Upper lobe of right lung (tissue), 1 donor: ENCODE measurements at places on chromosomes 7 and 10. TPM values are rescaled to one million over a fixed set of nuclear protein-coding genes. Genes with fewer than 3 reads are reported as not detected.
A peak's percentile ranks its signal among the peaks of the same experiment; 100 is the strongest.

DNA sequence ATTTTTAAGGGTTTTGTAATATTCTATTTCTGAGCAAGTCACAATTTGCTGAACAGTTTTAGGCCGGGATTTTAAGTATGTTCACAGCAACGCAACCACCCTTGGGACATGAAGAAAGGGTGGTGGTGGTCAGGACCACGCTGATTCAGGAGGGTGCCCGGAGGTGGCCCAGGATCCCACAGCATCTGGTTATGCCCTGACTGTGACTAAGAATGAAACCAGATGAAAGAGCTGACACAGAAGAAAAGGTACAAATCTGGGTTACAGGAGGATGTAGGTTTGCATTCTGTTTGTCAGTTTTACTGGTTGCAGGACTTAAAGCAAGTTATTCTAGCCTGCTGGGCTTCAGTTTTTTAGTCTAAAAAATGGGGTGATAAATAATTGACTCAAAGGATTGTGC, 279.7 kb downstream of the CCSER2 start:
- H3K36me3 ChIP-seq, result no peaks in the 10 kb centered on the region
- H3K4me3 ChIP-seq, result no peak overlapping the region
- H3K27me3 ChIP-seq, result no peaks in the 10 kb centered on the region
- H3K27ac ChIP-seq, result no peak overlapping the region
- no peak for DNase-seq

DNA sequence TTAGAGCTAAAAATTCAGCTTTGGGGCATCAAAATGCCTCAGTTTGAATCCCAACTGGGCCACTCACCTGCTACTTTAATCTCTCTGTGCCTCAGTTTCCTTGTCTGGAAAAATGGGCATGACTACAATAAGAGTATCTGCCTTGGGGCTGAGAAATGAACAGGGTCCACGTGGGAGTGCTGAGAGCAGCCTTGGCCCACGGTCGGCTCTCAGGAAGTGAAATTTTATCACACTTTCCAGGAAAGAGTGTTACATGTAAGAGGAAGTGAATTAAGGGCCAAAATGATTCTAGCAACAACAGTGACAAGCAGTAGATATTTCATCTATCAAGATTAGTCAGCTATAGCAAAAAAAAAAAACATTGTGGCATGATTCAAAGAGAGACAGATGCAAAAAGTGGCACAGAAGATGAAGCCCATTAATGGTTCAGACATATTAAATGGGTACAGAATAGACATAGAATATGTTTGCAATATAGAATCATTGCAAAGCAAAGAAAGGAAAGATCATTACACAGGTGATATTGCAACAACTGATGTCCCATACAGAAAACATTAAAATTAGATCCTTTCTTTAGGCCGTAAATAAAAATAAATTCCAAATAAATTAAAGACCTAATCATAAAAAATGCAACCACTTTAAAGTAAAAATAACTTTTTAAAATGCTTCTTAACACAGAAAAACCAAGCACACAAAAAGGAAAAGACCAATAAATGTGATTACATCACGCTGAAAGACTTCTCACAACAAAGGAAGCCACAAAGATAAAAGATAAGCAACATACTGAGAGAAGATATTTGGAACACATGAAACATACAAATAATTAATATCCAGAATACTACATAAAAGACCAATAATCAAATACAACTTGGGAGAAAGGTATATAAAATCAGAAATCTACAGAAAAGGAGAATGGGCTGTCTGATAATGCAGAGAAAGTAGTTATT, 4.3 kb downstream of the TMEM273 start:
- peaks cover 21% of the 10 kb centered on the region for H3K4me1 ChIP-seq
- H3K36me3 ChIP-seq, result no peaks in the 10 kb centered on the region
- H3K4me3 ChIP-seq, result peak overlapping the region; percentile 20
- no peak overlapping the region for H3K27ac ChIP-seq
- no peaks in the 10 kb centered on the region for H3K27me3 ChIP-seq

The MYO1G gene
- 21.0 TPM for total RNA-seq

The CDC14C gene
- not detected for total RNA-seq

The KIAA1549 gene
- 5.7 TPM for total RNA-seq

- H3K27ac ChIP-seq, result no peak overlapping the region
- peaks cover 5% of the 10 kb centered on the region for H3K27me3 ChIP-seq
- no peak overlapping the region for H3K4me3 ChIP-seq
Observed at GRCh38 chr10:132798403-132798802, 12.5 kb upstream of the NKX6-2 start.

The EPDR1 gene
- total RNA-seq, result 70.3 TPM

GRCh38 chr7:156889089-156889488, 3.9 kb downstream of the LMBR1 start:
- peaks cover 6% of the 10 kb centered on the region for H3K4me1 ChIP-seq
- H3K4me3 ChIP-seq, result no peak overlapping the region
- H3K27me3 ChIP-seq, result no peaks in the 10 kb centered on the region
- H3K36me3 ChIP-seq, result no peaks in the 10 kb centered on the region
- no peak for DNase-seq

The KLF14 gene
- not detected for total RNA-seq

- H3K27me3 ChIP-seq, result peaks cover 23% of the 10 kb centered on the region
- no peaks in the 10 kb centered on the region for H3K36me3 ChIP-seq
- no peak overlapping the region for H3K27ac ChIP-seq
- H3K4me3 ChIP-seq, result no peak overlapping the region
Observed at GRCh38 chr10:11446133-11446532, 165.3 kb downstream of the USP6NL start.

DNA sequence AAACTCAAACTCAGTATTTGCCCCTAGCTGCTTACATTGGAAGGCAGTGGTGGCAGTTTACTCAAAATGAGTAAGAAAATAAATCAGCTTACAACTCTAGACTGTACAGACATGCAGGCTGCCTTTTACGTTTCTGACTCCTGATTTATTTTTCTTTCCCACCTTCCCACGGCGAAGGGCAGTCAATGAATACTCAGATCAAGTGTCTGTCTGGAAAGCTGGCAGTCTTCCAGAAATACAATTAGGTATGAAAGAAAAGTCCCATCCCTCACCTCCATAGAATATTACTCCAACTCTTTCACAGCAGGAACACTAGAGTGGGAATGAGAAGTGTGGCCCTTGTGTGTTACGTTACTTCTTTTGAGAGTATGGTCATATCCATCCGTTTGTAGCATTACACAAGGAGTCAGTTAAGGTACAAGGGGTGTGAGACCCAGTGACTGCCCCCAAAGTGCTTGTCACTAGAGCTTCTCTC, 1.3 kb upstream of the PAPSS2 start:
- DNase-seq, result no peak
- peaks cover 15% of the 10 kb centered on the region for H3K4me1 ChIP-seq
- H3K4me3 ChIP-seq, result no peak overlapping the region

- H3K27ac ChIP-seq, result no peak overlapping the region
- no peaks in the 10 kb centered on the region for H3K4me1 ChIP-seq
- no peaks in the 10 kb centered on the region for H3K27me3 ChIP-seq
- no peak overlapping the region for H3K4me3 ChIP-seq
Observed at GRCh38 chr10:69835233-69835632, 33.5 kb downstream of the COL13A1 start.

DNA sequence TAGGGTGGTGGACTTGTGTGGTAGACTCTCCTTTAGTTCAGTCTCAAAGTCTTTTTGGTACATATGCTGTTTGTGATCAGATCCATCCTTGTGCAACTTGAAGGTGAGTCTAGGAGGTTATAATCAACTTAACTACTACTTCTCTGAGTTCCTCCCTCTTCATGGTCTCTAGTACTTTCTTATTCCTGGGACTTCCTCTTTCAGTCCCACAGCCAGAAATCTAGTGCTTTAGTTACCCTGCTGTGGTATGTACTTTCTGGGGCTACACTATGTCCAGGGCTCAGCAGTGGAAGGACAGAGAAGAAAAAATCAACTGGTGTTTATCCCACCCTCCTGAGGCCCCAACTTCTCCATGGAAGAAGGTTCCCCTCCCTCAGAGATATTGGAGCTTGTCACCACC, 19.4 kb upstream of the ATAD1 start:
- H3K27ac ChIP-seq, result no peak overlapping the region
- H3K4me3 ChIP-seq, result no peak overlapping the region
- no peaks in the 10 kb centered on the region for H3K36me3 ChIP-seq
- no peak for DNase-seq

The ZNF679 gene
- total RNA-seq, result not detected

The SPDYE9 gene
- not detected for total RNA-seq

DNA sequence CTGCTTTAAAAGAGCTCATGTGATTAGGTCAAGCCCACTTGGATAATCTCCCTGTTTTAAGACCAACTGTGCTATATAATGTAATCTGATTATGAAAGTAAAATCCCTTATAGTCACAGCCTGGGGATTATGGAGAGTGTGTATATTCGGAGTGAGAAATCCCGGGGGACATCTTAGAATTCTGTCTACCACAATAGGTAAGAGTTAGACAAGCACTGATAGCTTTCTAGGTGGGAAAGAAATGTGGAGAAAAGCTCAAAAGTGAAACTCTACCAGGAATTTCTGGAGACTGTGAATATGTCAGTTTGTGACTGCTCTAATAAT, 2.9 kb upstream of the VCL start:
- H3K27me3 ChIP-seq, result no peaks in the 10 kb centered on the region
- no peak overlapping the region for H3K27ac ChIP-seq
- H3K36me3 ChIP-seq, result no peaks in the 10 kb centered on the region
- H3K4me1 ChIP-seq, result peaks cover 16% of the 10 kb centered on the region
- H3K4me3 ChIP-seq, result no peak overlapping the region

- DNase-seq, result no peak
- H3K4me1 ChIP-seq, result no peaks in the 10 kb centered on the region
Observed at GRCh38 chr10:130929422-130930325, 381.8 kb downstream of the TCERG1L start.

The LIPJ gene
- not detected for total RNA-seq

GRCh38 chr7:107694386-107694785, 33.8 kb downstream of the SLC26A4 start:
- no peaks in the 10 kb centered on the region for H3K4me1 ChIP-seq
- H3K27me3 ChIP-seq, result no peaks in the 10 kb centered on the region
- H3K36me3 ChIP-seq, result no peaks in the 10 kb centered on the region
- no peak overlapping the region for H3K4me3 ChIP-seq

- H3K4me3 ChIP-seq, result no peak overlapping the region
- H3K4me1 ChIP-seq, result no peaks in the 10 kb centered on the region
- DNase-seq, result no peak
- H3K27ac ChIP-seq, result no peak overlapping the region
- H3K36me3 ChIP-seq, result no peaks in the 10 kb centered on the region
- no peaks in the 10 kb centered on the region for H3K27me3 ChIP-seq
Observed at GRCh38 chr7:112502700-112503099, 21.9 kb downstream of the LSMEM1 start.

DNA sequence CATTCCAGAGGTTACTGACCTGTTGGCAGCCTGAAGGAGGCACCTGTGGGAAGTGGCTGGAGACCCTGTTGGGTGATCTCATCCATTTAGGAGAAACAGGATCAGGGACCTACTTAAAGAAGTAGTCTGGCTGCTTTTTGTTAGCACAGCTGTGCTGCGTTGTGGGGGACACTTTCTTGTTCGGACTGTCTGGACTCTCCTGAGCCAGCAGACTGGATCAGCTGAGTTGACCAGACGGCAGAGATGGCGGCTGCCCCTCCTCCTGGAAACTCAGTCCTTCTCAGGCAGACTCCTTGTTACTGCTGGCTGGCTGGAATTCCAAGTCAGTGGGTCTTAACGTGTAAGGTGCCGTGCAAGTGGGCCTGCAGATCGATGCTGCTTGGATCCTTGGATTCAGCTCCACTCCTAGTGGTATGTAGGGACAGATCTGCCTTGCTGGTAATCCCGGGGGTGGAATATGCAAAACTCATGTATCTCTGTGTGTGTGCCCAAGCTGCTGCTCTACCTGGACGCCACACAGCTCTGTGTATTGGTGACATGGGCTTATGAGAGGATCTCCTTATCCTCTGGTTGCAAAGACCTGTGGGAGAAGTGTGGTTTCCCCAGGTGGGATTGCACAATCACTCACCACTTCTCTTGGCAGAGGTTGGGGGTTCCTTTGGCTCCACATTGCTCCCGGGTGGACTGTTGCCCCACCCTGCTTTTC, 87.3 kb downstream of the CCSER2 start:
- no peaks in the 10 kb centered on the region for H3K36me3 ChIP-seq
- H3K27ac ChIP-seq, result no peak overlapping the region
- no peak overlapping the region for H3K4me3 ChIP-seq
- H3K27me3 ChIP-seq, result no peaks in the 10 kb centered on the region

The FAM180A gene
- total RNA-seq, result 6.8 TPM

DNA sequence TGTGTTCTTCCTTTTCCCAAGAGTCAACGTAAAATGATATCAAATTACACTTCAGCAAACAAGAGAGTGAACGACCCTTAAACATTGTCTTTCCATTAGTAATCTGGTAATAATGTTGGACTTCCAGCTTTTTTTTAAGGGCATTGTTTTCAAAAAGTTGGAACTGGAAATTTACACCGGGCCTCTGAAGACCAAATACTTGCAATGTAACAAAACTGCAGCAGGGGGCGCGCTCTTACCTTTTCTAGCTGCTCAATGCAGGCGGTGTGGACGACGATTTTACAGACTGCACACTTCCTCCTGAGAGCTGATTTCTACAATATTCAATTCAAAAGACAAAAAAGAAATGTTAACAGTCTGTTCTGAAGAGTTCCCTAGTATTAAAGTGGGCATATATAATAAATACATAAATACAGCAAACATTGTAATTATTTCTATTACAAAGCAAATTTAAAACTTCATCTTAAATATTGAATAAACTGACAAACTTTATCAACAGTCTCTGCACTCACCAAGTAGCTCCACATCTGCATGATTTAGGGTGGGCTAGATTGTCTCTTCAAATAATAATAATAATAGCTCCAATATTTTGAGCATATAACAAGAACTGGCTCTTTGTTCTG, 190.4 kb downstream of the DGKI start:
- H3K4me1 ChIP-seq, result peaks cover 9% of the 10 kb centered on the region
- no peak overlapping the region for H3K27ac ChIP-seq
- no peaks in the 10 kb centered on the region for H3K27me3 ChIP-seq
